ENCODE measurements at places on chromosomes 7 and 10. TPM values are rescaled to one million over a fixed set of nuclear protein-coding genes. Genes with fewer than 3 reads are reported as not detected.

The DNAJC12 gene
- 6.7 TPM for total RNA-seq

The OR2A12 gene
- not detected for total RNA-seq

The TIMM23 gene
- total RNA-seq: 96.2 TPM

The P4HA1 gene
- 103 TPM for total RNA-seq

Measured in cardiac muscle cell (in vitro differentiated cells and primary cell).